ENCODE measurements at places on chromosomes 11 and 22.
A peak's percentile ranks its signal among the peaks of the same experiment; 100 is the strongest.

DNA sequence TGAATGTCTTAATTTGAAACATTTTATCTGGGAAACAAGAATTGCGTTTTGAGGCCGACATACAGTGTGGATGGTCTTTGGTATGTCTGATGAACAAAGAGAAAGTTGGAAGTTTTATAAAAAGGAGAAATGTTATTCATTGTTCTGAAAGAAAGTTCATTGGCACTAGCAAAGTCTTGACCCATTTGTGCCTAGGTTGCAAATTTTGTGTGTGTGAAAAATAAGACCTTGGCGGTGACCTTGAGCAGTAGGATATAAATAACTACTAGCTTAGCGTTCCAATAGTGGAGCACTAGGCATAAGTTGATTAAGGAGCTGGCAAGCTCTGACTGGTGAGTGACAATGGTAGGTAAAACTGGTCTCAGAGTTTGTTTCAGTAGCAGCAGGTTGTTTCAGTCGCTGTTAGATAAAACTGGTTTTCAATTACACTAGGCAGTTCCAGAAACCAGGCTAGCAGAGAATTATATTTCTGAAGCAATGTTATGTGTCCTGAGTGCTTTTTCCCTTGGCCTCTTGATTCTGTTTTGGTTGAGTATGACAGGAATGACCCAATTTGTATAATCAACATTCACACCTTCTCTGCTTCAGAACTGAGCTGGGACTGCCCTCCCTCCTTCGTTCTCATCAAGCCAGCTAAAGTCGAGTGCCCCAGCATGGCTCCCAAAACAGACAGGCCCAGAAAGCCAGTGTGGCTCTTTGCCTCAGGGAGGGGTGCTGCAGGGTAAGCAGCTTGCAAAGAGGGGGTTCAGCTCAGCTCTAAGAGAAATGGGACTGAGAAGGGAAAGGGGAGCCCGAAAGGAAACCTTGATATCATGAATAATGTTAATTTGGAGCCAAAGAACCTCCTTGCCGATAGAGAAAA, 85.7 kb downstream of the NTM start:
- DNase-seq: no peak

DNA sequence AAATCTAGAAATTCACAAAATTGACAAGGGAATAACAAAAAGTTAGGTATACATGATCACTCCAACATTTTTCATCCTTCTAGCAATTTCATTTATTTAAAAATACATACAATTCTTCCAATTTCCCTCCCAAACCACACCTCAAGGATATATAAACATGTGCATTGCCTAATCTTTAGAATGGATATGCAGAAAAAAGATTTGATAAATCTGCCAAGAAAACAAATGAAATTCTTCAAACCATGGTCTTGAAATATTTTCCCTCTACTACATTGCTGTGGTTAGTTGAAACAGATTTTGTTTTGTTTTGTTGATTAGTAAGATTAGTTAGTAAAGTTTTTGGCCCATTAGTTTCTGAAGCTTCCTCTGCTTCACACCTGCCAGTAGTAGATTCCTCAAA, 703.3 kb upstream of the CCDC179 start:
- no peak for DNase-seq

DNA sequence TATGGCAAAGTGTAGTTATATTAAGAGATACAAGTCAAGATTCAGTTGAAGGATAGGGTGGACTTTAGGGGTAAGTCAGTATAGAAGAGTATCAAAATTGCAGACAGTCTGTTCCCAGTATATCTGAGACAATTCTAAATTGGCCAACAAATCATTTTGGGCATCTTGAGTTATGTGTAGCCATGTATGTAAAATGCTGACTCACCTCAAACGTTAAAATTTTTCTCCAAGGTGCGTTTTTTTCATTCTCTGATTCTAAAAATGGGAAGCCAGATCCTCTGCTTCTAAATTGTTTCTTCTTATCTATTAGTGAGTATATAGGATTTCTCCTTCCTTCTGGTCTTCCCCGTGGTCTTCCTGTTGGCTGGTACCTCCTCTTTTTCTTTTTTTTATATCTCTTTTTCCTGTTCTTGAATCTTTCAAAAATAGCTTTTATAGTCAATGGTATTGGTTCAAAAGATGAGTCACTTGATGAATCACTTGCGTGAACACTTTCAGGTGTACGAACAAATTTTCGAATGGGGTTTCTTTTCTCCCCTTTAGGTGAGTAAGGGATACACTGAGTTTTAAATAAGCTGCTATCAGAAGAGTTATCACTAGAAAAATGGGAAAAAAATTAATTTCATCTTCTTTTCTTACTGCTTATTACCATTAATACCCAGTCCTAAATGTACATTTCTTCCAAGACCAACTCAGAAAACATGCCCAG, 3.2 kb downstream of the TAF1D start:
- no peak for DNase-seq

- DNase-seq: no peak
These were observed 1258.8 kb downstream of the BRD1 start for GRCh38 chr22:48568736-48569330.

- DNase-seq: peak; percentile 70
These were observed 9.0 kb upstream of the AHNAK start for GRCh38 chr11:62555464-62556107.

DNA sequence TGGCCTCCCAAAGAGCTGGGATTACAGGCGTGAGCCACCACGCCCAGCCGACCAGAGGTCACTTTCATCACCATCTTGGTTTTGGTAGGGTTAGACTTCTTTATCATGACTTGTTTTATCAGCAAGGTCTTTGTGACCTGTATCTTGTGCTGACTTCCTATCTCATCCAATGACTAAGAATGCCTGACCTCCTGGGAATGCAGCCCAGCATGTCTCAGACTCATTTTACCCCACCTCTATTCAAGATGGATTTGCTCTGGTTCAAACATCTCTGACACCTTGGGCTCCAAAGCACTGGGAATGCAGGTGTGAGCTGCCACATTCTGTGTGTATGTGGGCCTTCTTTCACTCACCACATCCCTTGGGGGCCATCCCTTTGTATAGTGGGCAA, 5.1 kb upstream of the TALDO1 start:
- no peak for DNase-seq

GRCh38 chr22:23467721-23468294, 112.3 kb downstream of the IGLL1 start:
- no peak for DNase-seq

- DNase-seq: no peak
These were observed 424 bp upstream of the ADORA2A start for GRCh38 chr22:24426851-24427499.

- DNase-seq: no peak
These were observed 857 bp downstream of the ARCN1 start for GRCh38 chr11:118572981-118573550.

DNA sequence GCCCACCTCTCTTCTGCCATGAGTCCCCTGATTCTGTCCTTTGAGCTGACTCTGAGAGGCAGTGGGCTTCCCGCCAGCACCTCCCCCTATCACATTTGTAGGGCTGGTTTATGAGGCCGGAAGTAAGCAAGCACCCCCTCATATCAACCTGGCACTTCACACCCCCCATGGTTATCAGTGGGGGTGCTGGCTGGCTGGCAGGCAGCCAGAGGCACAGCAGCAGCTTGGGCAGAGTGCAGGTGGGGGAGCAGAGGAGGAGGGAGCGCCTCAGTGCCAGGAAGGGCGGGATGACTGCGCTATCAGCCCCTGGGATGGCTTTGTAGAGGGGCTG, 22.9 kb upstream of the CHRM4 start:
- DNase-seq: no peak

DNA sequence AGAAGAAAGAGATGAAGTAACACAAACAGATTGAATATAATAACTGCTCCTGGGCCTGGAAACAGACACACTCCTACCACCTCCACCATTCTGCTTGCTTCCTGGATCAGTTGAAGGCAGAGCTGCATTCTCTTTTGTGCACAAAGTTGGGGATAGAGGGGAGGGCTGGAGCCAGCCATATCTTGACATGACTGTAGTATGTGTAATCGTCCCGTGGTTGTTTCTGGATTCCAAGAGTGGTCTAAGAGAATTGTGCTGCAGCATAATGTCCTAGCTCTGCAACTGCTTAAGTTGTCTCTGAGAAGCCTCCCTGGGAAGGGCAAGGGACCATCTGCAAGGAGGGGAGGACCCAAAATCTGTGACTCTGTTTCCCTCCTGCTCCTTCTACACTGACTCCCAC, 3.2 kb downstream of the CRY2 start:
- no peak for DNase-seq

- no peak for DNase-seq
These were observed 4.6 kb downstream of the LGALS12 start for GRCh38 chr11:63510360-63511047.

- DNase-seq: no peak
These were observed 1063.6 kb downstream of the FAM181B start for GRCh38 chr11:81669935-81670543.

- no peak for DNase-seq
These were observed 7.9 kb downstream of the SC5D start for GRCh38 chr11:121300313-121300971.

DNA sequence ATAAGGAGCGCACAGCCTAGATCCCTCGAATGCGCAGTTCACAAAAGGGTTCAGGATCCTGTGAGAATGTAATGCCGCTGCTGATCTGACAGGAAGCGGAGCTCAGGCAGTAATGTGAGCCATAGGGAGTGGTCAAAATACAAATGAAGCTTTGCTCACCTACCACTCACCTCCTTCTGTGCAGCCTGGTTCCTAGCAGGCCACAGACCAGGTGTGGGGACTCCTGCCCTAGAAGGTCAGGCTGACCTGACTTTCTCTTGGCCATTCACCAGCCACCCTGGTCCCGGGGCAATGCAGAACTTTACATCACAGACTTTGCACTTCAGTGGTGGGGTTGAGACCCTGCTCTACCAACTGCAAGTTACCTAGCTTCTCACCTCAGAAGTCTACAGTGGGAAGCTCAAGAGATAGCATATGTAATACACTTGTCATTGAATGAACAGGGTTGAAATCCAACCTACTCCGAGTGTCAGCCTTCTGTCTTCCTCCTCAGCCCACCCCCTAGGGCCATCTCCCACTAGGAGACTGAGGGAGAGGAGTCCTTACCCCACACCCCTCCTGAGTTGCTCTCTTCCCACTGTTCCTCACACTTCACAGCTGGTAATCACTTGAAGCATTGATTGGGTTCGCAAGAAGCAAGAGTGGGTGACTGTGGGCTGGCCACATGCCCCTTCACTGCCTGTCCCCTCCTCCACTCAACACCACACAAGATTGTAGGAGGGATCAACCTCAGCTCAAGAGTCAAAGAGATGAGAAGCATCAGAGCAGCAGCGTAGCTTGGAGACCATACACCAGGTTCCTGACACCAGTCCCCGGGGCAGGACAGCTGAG, 2.0 kb upstream of the KCNJ1 start:
- DNase-seq: no peak

DNA sequence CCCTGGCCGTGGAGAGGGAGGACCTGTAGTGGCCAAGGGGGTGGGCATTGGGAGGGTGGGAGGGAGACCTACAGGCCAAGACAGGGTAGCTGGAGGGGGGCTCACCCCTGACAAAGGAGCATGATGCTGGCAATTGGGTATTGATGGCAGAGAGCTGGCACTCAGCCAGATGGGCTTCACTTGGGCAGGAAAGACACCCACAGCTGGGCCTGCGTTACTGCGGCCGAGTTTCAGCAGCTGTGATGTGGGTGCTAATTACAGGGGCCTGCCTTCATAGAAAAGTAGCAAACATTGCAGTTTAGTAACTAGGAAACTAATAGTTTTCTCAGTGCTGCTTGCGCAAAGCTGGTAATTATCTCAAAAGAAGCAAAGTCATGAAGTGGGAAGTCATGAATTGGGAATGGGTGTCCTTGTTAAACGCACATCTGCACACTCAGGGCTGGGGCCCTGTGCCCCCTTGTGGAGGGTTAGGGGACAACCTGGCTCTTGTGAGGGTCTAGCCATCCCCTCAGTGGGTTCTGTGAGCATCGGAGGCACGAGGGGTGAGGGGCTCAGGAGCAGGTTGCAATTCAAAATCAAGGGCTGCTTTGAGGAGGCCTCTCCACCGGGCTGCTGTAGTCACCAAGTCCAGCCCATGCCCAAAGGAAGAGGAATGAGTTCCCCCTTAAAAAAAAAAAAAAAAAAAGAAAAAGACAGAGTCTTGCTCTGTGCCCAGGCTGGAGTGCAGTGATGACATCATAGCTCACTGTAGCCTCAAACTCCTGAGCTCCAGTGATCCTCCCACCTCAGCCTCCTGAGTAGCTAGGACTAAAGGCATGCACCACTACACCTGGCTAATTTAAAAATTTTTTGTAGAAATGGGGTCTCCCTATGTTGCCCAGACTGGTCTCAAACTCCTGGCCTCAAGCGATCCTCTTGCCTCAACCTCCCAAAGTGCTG, 24.4 kb upstream of the TXNRD2 start:
- DNase-seq: no peak

DNA sequence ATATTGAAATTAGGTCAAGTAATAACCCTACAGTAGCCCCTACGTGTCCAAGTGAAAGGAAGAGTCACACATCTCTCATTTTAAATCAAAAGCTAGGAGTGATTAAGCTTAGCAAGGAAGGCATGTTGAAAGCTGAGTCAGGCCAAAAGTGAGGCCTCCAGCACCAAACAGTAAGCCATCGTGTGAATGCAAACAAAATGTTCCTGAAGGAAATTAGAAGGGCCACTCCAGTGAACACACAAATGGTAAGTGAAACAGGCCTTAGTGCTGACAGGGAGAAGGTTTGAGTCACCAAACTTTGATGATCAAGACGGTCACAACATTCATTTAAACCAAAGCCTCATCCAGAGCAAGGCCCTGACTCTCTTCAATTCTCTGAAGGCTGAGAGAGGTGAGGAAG, 127.2 kb downstream of the SHANK2 start:
- no peak for DNase-seq

DNA sequence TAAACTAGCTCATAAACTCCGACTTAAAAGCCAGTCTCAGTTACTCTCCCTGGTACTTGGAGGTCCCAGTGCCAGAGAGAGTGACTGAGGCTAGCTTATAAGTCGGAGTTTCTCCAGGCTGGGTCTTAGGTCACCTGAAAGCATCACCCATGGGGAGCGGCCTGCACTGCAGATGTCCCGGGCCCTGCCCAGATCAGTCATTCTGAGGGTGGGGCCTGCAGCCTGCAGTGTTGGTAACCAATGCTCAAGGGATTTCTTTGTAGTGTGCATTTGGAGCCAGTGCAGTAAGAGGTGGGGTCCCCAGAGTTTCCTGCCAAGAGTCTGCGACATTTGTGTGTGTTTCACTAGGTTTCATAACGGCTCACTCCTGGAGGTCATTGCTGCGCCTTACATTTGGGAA, 14.8 kb downstream of the TAB1 start:
- DNase-seq: no peak

GRCh38 chr11:66880496-66881450, 23.9 kb downstream of the LRFN4 start:
- DNase-seq: peak; percentile 42

DNA sequence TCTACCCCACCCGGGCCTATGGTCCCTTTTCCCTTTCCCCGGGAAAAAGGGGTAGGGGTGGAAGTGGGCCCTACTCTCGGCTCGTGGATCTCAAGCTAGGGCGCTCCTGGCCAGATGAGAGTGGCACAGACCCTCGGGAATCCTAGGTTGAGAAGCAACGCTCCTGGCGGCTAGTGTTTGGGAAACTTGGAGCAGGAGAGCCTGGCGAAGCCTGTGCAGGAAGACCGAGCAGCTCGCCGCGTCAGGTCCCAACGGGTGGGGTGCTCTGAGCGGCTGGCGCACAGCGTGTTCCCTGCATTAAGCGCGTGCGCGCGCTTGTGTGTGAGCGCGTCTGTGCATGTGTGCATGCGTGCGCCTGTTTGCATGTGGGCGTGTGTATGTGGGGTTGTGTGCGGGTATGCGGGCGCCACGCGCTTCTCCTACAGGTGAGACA, 7.1 kb upstream of the FLI1 start:
- DNase-seq: no peak
